ENCODE measurements at places on chromosomes 12 and 14.

GRCh38 chr14:52790756-52791222, 618 bp downstream of the GNPNAT1 start:
- no peak for DNase-seq

DNA sequence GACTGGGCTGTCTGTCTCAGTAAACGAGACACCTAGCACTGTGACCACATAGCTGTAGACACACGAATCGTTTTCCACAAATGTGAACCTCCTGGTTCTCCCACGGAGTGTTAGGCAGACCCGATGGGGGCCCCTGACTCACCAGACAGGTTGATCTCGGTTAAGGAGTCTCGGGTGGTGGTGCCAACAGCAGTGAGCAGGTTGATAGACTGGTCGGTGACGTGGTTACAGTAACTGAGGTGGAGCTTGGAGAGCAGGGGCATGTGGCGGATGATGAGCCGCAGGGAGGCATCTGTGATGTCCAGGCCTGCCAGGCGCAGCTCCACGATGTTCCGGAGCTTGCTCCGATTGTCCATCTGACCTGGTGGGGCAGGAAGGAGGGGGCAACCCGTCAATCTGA, 39.8 kb downstream of the RNF34 start:
- DNase-seq = no peak

DNA sequence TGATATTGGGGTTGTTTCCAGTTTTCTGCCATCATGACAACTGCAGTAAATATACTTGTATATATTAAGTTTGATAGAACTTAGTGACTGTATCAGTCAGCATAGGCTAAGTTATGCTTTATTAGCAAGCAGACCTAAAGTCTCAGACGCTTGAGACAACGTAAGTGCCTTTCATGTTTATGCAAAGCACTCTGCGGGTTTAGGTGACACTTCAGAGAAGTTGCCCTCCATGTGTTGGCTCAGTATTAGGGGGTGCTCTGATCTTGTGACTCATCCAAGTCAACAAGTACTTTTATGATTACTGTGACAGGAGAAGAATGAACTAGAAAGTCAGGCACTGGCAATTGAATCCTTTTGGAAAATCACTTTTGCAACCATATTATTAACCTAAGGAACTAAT, 13.3 kb upstream of the OTOGL start:
- no peak for DNase-seq

GRCh38 chr12:71465796-71466195, 26.2 kb downstream of the LGR5 start:
- DNase-seq = no peak

- no peak for DNase-seq
These were observed 4.4 kb upstream of the CRACR2A start for GRCh38 chr12:3757261-3757660.

DNA sequence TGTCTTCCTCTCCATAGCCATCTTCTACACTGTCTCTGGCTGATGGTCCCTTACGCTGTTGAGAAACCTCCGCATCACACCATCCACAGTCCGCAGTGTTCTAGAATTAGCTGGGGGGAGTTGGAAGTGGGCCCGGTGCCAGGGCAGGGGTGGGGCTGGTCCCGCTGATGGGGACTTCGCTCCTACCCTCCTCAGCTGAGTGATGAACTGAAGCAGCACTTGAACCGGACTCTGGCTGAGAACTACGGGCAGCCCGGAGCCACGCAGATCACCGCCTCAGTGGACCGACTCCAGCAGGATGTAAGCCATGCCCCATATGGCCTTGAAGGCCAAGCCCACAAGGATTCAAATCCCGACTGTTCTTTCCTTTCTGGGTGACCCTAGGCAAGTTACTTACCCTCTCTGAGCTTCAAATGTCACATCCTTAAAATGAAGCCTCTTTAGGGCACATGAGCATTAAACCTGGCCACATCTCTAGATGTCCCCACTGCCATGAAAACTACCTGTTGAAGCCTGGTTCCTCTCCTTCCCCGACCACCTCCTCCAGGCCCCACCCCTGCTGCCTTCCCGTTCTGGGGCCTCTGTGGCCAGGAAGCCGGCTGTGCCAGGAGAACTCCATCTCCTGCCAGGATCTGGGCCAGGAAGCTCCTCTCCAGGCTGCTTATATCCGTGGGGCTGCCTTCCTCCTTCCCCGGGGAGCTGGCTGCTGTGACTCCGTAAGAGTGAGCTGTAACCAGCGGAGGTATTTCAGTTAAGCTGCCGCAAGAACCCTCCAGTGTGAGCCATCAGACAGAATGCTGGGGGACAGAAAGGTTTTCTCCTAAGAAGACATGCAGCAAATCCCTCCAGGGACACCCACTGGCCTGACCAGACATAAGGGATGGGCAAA, 53.1 kb downstream of the TSPAN11 start:
- no peak for DNase-seq

DNA sequence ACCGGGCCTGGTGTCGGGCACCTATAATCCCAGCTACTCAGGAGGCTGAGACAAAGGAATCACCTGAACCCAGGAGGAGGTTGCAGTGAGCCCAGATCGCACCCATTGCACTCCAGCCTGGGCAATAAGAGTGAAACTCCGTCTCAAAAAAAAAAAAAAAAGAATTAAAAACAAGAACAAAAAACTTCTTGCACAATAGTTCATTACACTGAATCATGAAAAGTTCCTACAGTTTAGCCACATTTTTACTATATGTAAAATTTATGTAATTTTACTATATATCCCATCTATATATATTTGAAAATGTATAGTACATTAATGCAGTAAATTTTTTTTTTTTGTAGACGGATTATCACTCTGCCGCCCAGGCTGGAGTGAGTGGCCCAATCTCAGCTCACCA, 4.6 kb downstream of the ATP5F1B start:
- no peak for DNase-seq

DNA sequence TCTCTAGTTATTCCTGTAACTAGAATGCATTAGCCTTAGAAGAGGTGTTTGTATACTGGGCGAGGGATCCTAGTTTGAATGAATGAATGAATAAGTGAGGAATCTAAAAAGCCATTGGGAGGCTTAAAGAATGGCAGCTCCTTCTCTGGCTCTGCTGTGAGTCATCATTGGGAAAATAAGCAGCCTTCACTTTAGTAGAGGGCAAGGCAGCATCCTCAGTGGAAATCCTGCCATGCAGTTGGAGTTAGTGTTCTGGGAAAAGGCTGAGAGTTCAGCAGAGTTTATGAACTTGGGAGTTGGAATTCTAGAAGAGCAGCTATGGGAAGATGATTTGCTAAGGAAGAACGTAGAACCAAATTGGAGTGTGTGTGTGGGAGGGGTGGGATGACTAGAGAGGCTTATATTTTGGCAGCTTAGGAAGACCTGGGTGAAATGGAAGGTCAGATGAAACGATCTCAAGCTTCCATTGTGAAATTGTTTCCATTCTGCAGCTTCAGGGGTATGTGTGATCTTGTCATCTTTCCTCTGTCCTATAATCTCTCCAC, 120.8 kb downstream of the PTCSC3 start:
- DNase-seq = no peak

GRCh38 chr12:14741153-14741552, 44.8 kb upstream of the GUCY2C start:
- DNase-seq = no peak

GRCh38 chr12:19129122-19129485, 429 bp upstream of the PLEKHA5 start:
- no peak for DNase-seq

GRCh38 chr14:100078997-100079725, 13.9 kb downstream of the EVL start:
- DNase-seq = no peak

- no peak for DNase-seq
These were observed 91.9 kb downstream of the IGF1 start for GRCh38 chr12:102388469-102388868.

Data from NCI-H1930 (cell line).